ENCODE measurements at places on chromosomes 7 and 10.

DNA sequence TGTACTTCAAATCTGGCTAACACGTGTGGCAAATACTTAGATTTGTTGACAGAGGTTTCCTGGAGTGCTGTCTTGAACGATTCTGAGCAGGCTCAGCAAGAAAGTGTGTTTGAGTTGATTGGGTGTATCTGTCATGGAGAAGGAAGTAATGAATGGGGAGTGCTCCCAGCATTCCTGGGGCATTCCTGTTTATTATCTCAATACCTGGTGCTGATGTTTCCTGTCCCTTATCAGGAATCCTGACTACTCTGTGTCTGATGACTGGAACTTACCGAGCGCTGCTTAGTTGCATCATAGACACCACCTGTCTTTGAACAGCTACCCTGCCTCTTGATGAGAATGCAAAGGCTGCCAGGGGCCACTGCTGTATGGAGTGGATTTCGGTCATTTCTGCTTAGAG lies 41.0 kb upstream of the TMEM248 start:
- no peak for DNase-seq

DNA sequence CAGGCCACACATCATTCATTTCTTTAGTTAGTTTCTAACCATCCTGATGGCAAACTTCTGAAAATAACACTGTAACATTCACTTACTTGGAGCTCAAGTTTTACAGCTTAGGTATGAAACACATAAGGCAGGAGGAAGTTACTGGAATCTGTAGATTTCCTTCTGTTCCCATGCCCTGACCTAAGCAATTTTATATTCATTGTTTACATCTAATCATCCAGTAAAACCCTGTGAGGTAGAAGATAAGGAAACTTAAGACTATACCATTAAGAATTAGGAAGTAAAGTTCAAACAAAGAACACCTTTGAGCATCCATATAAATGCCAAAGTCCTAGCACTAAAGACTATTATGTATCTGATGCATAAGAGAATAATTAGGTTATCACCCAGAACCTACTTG lies 19.5 kb downstream of the RALA start:
- no peak for DNase-seq

DNA sequence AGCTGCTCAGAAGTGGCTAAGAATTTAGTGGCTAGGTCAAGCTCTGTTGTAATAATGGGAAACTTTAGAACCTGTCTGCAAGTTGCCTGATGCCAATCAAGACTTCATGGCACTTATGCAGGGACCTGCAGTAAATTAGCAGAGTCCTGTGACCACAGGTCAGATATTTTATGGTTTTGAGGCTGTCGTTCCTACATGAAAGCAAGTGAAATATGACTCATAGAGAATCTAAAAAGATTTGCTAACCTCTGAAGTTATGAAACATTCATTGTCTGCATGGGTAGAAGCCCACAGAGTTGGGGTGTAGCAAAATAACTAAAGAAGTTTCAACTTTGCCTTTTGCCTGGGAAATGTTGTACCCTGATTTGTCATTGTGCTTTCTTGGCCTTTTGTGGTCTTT lies 32.3 kb downstream of the SLC39A12 start:
- DNase-seq, result no peak

DNA sequence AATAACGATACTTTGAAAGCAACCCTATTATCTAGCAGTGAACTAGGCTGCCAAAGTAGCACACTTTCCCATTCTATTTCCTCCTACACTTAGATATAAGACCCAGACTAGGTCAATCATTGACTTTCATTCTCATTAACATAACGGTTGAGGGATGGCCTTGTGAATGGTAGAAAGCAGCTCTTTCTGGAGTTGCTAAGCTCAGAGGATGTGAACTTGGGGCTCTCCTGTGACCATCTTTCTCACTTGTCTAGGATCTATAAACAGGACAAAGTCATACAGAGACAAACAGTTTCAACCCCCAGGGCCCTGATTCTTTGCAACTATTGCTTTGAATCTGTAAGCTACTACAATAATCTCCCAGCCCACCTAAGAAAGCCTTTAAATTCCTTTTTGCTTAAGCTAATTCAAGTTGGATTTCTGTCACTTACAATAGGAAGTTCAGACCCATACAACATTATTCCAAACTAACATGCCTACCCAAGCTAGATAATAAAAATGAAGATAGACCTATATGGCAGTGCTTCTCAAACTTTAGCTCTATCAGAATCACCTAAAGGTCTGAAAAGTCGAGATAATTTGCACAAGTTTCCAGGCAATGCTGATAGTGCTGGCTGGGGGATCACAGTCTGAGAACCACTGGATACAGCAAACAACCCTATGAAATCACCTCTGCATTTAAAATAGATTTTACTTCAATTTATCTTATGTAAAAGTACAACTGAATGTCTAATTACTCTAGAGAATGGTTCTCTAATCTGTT lies 16.7 kb downstream of the P4HA1 start:
- DNase-seq, result no peak

DNA sequence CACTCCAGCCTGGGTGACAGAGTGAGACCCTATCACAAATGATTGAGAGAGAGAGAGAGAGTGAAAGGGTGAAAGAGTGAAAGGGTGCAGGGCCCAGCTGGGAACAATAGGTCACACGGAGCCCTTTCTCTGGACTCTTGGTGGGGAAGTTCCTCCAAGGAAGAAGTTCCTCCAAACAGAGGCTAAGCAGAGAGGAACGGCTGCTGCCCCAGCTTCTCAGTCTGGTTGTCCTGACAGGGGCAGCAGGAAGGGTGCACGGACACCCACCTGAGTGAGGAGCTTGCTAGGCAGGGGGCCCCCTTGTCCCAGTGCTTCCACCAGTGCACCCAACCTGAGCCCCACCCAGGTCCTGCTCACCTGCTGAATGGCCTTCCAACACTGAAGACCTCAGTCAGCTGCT lies 38.8 kb upstream of the MYL10 start:
- no peak for DNase-seq

- DNase-seq, result no peak
These were observed 36.2 kb upstream of the CCDC7 start for GRCh38 chr10:32409741-32410140.

DNA sequence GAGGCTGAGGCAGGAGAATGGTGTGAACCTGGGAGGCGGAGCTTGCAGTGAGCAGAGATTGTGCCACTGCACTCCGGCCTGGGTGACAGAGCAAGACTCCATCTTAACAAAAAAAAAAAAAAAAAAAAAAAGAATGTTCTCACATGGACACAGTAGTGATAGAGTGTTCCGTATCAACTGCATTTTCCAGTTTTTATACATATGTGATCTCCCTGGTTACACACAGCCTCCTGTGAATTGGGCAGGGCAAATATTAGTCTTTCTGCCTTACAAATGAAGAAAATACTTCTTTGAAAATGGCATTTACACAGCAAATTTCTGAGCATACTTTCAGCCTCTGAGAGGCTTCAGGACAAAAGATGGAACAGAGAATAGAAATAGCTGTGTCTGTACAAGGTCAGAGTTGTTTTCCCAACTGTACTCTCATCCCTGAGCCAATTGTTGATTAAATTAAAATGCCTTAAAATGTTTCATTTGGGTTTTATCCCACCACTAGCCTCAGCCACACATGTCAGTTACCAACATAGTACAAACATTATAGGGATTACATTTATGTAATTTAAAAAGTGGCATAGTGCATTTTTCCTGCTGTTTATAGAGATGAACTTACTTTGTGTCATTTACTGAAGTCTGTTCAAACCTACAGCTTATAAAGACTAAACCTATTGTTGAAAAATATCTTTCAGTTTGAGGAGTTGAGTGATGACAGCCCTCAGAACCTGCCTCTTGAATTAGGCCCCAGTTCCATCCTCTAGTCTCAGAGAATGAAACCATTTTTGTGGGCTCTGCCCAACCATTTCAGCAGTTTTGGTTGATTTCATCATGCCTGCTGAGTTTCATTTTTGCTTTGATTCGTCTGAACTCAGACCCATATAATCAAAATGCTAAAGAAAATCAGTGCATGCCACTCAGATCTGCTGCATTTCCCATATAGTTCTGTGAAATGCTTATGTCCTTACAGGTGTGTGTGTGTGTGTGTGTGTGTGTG lies 609.4 kb upstream of the C7orf33 start:
- DNase-seq, result no peak

- DNase-seq, result no peak
These were observed 118.4 kb downstream of the ABCA13 start for GRCh38 chr7:48289656-48290055.

- no peak for DNase-seq
These were observed 442 bp downstream of the CYP26C1 start for GRCh38 chr10:93060887-93061593.

DNA sequence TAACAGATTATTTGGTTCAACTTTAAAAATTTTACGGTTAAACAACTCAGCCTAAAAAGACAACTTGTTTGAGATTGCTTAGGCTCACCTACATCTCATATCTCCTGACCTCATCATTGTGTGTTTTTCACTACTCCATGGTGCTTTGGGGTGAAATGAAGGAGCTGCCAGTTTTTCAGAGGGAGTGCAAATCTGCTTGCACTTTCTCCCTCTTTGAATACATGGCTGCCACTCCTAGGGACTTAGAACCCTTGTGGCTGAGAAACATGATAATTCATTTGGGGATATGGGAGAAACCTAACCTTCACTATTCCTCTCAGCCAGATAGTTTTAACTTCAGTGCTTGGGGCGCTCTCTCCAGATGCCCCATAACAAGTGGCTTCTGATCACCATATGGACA lies 2.7 kb downstream of the CCSER2 start:
- DNase-seq, result no peak

GRCh38 chr7:116209561-116210070 lies 723 bp upstream of the TES start:
- no peak for DNase-seq

DNA sequence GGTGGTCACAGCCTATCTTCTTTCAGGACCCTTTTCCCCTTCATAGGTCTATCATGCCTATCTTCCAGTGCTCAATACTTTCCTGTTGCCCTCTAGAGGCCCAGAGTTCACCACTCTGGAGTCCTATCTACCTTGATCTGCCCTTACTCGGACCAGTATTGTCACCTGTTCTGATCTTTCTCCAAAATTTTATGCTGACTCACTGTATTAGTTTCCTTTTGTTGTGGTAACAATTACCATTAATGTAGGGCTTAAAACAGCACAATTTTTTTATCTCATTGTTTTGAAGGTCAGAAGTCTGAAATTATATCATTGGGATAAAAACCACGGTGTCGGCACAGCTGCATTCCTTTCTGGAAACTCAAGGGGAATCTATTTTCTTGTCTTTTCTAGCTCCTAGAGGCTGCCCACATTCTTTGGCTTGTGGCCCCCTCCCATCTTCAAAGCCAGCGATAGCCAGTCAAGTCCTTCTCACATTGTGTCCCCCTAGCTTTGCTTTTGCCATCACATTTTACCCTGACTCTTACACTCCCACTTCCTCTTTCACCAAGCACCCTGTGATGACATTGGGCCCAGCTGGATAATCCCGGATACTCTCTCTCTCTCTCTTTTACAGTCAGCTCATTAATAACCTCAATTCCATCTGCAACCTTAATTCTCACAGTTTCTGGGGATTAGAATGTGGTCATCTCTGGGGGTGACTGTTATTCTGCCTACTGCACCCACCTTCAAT lies 54.6 kb downstream of the TFAM start:
- no peak for DNase-seq

GRCh38 chr7:54864663-54865062 lies 105.7 kb upstream of the SEC61G start:
- DNase-seq, result no peak

GRCh38 chr7:65251851-65252620 lies 121.6 kb upstream of the ZNF92 start:
- peak; percentile 47 for DNase-seq

DNA sequence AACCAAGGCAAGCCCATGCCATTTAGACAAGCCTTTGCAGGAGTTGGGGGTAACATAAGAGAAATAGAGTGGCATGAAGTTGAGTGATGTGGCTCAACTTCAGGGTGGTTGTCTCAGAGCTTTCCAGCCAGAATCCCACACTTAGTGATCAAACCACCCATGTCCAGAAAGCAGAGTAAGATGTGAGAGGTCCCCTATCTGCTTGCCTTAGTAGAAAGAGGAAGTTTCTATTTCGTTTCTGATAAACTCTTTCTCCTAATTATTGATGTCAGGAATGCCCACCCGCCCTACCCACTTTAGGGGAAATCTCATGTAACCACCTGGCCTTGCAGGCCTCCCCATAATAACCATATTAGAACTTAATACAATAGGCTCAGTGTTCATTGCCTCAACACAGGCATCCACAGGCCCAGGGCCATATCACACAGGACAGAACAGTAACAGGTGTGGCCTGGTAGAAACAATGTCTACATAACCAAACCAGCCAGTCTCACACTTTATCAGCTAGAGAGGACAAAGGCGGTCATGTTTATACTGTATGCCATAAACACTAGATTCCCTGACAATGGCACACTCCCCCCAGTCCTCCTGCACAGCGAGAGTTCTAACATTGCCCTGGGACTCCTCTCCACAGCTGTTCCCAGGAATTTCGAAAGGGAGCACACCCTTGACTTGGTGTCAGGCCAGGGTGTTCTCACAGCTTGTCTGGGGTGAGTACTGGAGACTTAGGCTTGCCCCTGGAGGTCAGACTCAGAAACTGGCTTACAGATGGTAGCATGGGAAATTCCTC lies 364.4 kb downstream of the CXCL12 start:
- no peak for DNase-seq

GRCh38 chr10:47022311-47023131 lies 111.3 kb downstream of the PTPN20 start:
- no peak for DNase-seq
